NCI-H1436 (cell line): ENCODE measurements at places on chromosomes 12 and 14.
A peak's percentile ranks its signal among the peaks of the same experiment; 100 is the strongest.

DNA sequence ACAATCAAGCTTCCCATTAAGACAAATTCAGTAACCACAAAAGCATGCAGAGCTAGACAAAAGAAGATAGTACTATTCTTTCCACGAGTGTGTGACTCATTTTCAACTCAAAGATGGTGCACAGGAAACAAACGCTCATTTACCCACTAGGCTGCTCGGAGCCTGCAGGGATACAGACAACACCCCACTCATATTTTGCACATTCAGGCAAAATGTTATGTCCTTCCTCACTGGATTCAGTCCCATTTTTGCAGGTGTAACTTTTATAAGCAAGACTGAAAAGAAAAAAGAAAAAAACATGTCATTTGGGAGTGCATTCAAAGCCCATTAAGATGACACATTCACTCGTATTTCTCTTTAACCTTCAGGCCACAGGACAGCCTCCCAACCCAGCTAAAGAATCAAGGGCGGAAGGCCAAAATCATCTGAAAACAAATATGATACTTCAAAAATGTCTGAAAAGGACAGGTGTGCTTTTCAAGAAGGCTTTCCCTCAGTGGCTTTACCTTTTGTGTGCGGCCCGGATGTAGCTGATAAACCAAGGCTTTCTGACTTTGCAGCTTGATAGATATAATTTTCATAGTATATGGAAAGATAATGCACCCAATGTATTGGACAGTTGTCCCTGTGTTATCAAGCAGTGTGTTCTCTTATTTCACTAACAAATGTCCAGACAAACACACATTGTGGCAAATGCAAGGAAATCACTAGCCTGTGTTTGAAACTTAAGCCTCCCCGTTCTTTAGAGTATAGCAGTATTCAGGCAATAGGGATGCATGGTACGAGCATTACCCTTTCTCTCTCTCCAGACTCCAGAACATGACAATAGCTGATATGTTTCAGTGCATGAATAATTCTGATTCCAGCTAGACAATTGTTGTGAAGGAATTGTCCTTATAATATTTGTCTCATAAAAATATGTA lies 147.8 kb upstream of the KRR1 start:
- peak; percentile 12 for DNase-seq

GRCh38 chr12:40819436-40820108 lies 127.3 kb downstream of the CNTN1 start:
- no peak for DNase-seq

GRCh38 chr14:85556267-85556666 lies 26.3 kb downstream of the FLRT2 start:
- DNase-seq: no peak

DNA sequence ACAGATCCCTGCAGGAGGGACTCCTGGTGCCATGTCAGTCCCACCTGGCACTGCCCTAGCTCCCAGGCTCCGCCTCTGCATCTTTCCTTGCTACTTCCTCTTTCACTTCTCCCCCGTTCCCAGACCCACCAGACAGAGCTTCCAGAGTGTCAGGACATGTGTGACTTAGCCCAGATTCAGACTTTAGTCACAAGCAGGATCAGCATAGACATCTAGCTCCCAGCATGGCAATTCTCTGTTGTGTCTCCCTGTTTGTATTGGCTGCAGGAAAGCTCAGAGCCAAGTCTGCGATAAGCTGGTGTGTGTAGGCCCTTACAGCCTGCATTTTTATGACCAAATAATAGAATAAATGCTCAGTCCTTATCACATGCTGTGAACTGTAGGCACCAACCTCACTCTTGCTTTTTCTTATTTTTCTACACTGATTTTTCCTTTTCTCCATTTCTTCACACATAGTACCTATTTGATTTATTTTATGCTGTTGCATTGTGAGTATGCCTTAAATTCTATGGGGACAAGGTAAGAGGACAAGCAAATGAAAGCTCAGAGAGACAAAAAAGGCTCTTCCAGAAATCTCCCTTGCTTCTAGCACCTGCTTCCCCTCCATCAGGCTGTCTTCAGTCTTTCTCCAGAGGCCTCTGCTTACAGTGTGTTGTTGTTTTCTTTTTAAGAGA lies 5.9 kb downstream of the DHRS2 start:
- no peak for DNase-seq
